Esophagus muscularis mucosa (tissue), 4 donors: ENCODE measurements at places on chromosomes 4 and X. TPM values are rescaled to one million over a fixed set of nuclear protein-coding genes. Genes with fewer than 3 reads are reported as not detected.

DNA sequence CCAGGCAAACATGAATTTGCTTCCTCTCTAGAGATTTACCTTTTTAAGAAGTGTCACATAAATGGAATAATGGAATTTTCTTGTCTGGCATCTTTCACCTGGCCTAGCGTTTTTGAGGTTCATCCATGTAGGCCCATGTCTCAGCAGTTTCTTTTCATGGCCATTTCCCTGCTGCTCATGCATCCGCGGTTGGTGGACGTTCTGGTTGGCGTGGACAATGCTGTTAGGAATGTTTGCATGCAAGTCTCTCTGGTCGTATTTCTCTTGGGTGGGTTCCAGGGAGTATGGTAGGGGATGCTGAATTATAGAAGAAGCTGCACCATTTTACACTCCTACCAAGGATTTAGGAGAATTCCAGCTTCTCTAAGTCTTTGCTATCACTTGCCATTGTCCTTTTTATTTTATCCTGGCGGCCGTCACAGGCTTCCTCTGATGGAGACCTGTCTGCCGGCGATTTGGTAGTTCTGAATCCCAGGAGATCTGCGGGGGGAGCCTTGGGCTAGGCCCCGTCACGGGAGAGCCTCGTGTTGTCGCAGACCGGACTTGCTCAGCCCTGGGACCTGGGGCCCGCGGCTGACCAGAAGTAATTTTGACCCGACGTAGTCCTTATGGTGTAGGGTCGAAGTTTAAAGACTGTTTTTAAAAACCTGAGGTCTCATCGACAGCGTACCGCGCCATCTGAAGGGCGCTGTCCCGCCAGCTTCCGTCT is 56.9 kb upstream of the TADA2B start:
- no peak for DNase-seq

DNA sequence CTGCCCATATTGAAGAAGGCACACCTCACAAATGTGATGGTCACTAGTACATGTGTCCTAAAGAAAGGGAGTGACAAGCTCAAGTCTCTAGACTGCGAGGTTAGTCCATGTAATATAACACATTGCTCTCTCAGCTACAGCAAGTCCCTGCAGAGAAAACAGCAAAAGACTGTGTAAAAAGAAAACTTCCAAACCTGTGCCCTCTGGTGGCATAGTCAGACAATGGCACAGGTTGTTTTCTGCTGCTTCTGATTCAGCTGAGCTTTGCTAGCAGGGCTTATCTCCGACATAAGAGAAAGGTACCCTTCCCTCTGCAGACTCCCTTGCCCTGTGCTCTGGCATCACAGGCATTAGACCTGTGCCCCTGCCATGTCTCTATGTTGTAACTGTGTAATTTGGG is 1.4 kb upstream of the SERPINA7 start:
- DNase-seq: no peak

DNA sequence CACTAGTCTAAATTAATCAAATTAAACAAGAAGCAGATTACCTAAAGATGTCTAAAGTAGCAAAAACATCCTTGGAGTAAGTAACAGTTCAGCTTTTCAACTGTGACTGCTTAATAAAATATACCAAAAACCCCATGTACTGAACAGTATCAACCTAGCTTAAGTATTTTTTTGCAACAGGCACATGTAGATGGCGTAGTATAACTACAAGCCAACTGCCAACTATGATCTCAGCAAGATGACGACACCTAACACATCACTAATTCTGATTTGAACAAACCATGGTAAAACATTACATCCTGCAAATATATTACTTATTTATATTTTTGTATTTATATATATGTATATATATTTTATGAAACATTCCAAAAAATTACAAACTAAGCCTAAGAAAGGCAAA is 24.5 kb downstream of the DHX15 start:
- no peak for DNase-seq

DNA sequence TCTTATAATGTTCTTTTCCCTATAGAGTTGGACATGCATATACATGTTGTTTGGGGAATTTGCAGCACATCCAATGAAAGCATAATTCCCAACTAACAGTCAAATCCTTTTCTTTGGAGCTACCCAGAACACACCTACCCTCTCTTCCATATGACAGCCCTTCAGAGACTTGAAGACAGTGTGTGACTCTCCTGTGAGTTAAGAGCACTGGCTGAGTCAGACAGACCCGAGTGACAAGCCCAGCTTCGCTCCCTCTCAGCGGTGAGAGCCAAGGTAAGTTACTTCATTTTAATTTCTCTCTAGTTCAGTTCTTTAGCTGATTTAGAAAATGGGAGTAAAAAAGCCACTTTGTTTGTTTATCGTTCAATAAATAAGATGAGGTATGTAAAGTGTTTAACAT is 86.3 kb downstream of the RTL9 start:
- no peak for DNase-seq

ARHGAP36 gene
- 0.32 TPM for total RNA-seq

RBMXL3 gene
- not detected for total RNA-seq

MMRN1 gene
- total RNA-seq: 34.1 TPM

SSX2 gene
- total RNA-seq: not detected

GPR119 gene
- not detected for total RNA-seq
